ENCODE measurements at places on chromosomes 2 and 18.
A peak's percentile ranks its signal among the peaks of the same experiment; 100 is the strongest.

GRCh38 chr2:60569680-60570111 is 16.2 kb upstream of the BCL11A start:
- DNase-seq, result no peak

- DNase-seq, result no peak
These were observed 189.4 kb downstream of the GPD2 start for GRCh38 chr2:156625360-156626170.

- DNase-seq, result peak; percentile 54
These were observed 109.8 kb downstream of the AP1S3 start for GRCh38 chr2:223727562-223727961.

DNA sequence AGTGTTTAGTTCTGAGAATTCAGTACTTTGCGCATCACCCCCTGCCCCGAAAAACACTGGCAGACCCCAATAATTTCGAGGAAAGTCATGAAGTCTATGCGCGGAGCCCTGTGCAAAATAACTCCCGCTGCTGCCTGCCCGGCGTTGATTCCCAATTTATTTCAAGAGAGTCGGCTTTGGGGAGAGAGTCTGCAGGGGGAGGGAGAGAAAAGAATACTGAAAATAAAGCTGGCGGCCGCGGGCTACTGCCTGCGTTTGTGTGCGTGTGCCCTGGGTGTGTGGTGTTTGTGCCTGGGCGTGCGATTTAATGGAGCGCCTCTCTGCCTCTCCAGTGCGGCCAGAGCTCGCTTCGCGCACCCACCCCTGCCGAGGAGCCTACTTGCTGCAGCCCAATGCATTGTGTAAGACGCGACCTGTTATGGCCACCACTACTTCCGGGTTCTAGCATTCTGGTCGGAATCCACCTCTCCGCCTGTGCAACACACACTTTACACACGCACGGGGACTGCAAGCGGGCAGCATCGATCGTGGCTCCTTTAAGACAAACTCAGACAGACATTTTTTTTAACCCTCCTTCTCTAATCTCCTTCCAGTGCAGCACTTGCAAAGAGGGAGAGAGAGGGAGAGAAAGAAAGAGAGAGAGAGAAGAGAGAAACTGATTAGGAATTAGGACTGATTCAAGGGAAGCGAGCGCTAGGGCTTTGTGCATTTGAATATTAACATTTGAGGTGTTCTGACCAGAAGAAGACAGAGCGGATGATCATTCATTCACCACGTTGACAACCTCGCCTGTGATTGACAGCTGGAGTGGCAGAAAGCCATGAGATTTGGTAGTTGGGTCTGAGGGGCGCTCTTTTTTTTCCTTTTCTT is at the start of gene MEIS1:
MEIS1 (plus strand) TSS at position 447 of the 870 bp plus-strand sequence. CDS start 732 bp downstream, outside the sequence.
- DNase-seq, result peak; percentile 95

- DNase-seq, result no peak
These were observed 201.5 kb downstream of the FAM210A start for GRCh38 chr18:13524811-13525210.

GRCh38 chr2:169862816-169863215 is 35.6 kb downstream of the UBR3 start:
- no peak for DNase-seq

DNA sequence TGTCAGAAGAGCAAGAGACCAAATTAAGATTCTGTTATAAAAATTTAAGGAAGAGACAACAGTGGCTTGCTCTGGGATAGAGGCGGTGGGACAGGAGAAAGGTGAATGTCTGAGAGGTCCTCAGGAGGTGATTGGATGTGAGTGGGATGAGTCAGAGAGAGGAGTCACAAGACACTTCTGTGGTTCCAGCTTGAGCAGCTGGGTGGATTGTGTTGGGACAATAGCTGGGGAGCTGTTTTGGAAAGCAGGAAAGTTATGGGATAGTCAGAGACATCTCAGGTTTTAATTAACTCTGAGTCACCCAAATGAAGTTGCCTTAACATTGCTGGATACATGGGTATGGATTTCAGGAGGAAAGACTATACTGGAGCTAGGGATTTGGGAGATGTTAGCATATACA is 218.0 kb upstream of the TRIB2 start:
- DNase-seq, result peak; percentile 56

DNA sequence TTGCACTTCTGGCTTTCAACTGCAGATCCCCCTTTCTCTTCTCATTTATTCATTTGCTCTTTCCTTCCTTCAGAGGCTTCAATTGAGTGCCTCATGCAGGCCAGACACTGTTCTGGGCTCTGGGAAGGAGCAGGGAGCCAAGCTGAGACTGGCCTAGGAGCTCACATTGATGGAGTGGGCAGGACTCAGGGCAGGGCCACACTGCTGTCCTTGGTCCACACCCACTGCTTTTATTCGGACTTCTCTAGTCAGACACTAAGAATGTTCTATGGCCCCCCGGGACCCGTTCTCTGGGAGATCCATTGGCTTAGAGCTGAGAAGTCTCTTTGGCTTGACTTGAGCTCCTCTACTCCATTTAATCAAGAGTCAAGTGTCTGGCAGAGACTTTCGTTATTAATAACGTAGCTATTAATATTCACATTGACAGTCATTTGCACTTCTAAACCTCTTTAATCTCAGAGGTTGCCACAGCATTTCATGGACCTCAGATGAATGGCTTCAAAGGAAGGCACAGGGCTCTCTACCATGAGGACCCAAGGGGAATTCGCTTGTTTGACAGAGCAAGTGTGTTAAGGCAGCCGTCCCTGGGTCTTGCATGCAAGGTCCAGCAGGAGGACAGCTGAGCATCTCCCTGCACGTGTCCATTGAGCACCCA is 20.1 kb downstream of the SH3RF3 start:
- no peak for DNase-seq

DNA sequence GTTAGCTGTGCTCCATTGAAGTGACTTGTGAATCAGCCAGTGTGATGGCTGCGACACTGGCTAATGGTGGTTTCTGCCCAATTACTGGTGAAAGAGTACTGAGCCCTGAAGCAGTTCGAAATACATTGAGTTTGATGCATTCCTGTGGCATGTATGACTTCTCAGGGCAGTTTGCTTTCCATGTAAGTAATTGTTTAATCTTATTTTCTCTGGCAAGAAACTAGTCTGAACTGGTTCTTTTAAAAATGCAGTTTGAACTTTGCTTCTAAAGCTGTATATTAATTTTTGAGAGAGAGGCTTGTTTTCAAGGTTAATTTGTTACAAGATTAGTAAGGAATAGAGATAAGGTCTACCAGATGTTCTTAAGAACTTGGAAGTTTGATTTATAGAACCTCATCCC is 46.7 kb downstream of the GLS start:
- peak; percentile 17 for DNase-seq

DNA sequence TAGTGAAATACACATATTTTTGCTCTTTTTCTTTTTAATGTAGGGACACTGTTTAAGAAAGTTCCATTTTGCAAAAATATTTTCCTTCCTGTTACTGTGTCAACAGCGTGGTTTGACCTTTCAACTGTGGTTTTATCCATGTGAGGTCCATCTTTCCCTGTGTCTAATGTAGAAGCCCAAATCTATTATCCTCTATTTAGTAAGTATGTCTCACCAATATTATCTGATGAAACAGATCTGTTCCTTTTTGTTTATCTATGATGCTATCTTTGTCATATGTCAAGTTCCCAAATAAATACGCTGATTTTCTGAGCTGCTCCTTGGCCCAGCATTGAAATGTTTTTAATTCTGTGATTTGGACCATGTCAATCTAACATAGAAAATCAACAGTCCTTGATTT is 3.5 kb upstream of the ARHGAP15 start:
- DNase-seq, result no peak

- no peak for DNase-seq
These were observed 129.0 kb upstream of the ZEB2 start for GRCh38 chr2:144648837-144649465.

DNA sequence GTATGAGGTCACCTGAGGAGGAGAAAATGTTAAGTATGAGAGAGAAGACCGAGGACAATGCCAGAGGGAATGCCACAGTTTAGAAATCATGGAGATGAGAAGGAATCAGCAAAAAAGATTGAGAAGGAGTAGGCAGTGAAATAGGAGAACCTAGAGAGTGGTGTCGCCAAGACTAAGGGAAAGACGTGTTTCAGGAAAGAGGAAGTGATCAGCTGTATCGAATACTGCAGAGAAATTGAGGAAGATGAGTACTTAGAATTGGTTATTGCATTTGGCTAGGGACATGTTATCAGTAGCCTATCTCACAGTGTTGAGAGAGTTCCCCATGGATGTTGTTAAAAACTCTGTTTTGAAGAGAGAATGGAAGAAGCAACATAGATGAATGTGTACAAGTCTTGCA is 112.3 kb downstream of the GALNT1 start:
- DNase-seq, result no peak

DNA sequence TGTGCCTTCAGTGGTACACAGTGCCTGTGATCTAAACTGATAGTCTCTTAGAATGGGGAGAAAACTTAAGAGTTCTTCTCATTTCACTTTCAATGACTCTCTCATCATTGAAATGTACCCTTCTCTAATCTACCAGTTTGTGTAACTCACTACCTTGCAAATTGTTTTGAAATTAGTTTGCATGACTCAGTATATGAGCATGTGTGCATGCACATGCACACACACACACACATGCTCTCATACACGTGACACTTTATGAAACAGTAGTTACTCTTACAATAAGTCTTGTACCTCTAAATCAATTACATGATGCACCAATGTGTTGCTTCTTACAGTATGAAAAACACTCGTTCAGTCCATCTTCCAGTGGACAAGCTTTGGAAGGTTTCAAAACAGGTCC is 10.6 kb downstream of the LYPD6B start:
- DNase-seq, result no peak

GRCh38 chr2:163469561-163469962 is 266.2 kb downstream of the FIGN start:
- DNase-seq, result no peak

Measured in stromal cell of bone marrow (primary cell).